Motor neuron (in vitro differentiated cells): ENCODE measurements at places on chromosomes 3 and 15.

- ATAC-seq, result no peak
Observed at GRCh38 chr15:70245932-70246622, 148.4 kb upstream of the TLE3 start.

DNA sequence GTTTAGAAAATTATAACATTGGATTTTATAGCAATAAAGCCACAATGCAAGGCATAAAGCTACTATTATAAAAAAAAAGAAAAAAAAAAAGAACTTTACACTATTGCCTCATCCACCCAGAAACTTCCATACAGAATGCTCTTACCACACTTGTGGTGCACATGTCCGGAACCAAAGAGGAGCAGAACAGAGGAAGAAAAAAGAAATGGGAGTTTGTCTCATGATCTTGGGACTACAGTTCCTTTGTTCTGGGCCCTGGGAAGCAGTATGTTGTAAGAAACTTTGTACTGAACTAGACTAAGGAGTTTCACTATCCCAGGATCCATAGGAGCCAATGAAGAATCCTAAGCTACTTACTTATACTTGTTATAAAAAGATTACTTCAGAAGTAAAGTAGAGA lies 36.1 kb downstream of the FMN1 start:
- ATAC-seq, result no peak

- no peak for ATAC-seq
Observed at GRCh38 chr15:57196865-57197264, 179.4 kb upstream of the CGNL1 start.

DNA sequence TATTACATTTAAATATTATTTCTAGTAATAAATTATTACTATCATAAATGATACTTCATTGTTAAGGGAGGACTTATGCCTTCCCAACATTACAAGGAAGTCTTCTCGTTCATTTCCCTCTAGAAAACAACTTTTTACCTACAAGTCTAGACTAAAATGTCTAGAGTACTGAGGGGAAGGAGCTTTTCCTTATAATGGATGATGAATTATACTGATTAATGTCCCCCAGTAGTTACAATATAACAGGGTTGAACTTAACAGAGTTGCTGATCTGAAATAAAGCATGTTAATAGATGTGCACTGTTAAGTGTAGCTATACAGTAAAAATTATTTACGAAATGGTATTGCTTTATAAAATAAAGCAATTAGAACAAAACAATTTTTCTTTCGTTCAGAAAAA lies 2.7 kb upstream of the MNS1 start:
- no peak for ATAC-seq

GRCh38 chr3:17195192-17195611 lies 310.4 kb downstream of the PLCL2 start:
- ATAC-seq, result peak; percentile 42

- ATAC-seq, result no peak
Observed at GRCh38 chr3:27342267-27342666, 26.9 kb downstream of the NEK10 start.
